ENCODE measurements at places on chromosomes 16 and 17.

- DNase-seq = no peak
Observed at GRCh38 chr17:49843774-49844350, 4.0 kb downstream of the TAC4 start.

DNA sequence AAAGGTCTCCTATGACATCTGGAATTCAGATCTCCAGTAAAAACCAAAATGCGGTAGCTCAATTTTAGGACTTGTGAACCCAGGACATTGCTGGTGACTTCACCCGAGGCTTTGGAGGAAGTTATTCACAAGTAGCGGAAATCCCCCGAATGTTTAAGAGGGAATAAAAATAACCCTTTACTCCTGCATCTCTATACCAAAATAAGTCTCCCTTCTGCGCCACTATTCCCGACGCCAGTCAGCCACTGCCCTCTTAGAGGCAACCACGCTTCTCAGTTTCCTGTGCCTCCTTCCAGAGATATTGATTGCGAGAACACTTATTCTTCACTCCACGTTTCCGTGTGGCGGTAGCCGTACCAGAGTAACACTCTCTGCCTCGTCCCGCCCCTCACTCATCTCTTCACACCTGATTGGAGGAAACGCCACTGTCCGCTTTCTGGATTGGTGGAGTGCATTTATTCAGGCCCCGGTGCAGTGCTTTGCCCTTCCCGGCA is 27.4 kb downstream of the EMP2 start:
- no peak for DNase-seq

- DNase-seq = no peak
Observed at GRCh38 chr17:7652388-7653356, 1.9 kb downstream of the ATP1B2 start.

GRCh38 chr16:80500116-80500859 is 40.5 kb upstream of the DYNLRB2 start:
- DNase-seq = no peak

DNA sequence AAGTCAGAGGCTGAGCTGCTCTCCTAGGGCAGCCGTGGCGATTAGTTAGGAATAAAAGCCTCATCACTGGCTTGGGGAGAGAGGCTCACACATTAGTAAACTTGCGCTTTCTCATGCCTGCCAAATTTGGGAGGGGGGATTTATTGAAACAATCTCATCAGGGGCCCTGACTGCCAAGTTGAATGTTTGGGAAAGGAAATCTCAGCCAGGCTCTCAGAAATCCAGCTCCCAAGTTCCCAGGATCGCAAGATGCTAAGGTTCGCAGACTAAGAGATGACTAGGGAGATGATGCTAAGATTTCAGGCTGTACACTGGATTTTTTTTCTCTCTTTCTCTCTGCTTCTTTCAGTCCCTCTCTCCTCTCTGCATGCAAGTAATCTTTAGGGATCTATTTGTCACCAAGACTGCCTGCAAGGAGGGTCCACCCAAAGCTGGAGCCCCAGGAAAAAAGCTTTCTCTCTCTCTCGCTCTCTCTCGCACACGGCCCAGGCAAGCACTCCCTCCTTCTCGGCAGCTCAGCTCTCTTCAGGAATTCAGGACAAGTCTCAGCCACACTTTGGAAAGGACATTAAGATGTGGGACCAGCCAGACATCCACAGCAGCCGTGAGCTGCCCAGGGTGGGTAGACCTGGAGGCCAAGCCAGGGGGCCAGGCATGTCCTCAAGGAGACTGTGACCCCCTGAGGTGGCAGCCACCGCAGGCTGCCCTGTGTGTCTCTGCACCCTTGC is 1.4 kb downstream of the GPR139 start:
- DNase-seq = no peak

- DNase-seq = no peak
Observed at GRCh38 chr17:47732399-47733046, 513 bp upstream of the TBX21 start.

- no peak for DNase-seq
Observed at GRCh38 chr17:64614266-64615027, 47.7 kb downstream of the SMURF2 start.

- DNase-seq = no peak
Observed at GRCh38 chr17:4460661-4461060, 26.9 kb downstream of the SPNS3 start.

Data from coronary artery (tissue), 2 donors.